Breast epithelium (tissue), 4 donors: ENCODE measurements at places on chromosomes 5 and 9.
A peak's percentile ranks its signal among the peaks of the same experiment; 100 is the strongest.

GRCh38 chr5:139683295-139684271 lies 35.4 kb downstream of the CXXC5 start:
- peak overlapping the region; percentile 77 for H3K27ac ChIP-seq
- no peak for DNase-seq
- no peaks in the 10 kb centered on the region for H3K36me3 ChIP-seq
- H3K27me3 ChIP-seq: no peaks in the 10 kb centered on the region
- H3K4me1 ChIP-seq: peaks cover 4% of the 10 kb centered on the region
- H3K4me3 ChIP-seq: no peak overlapping the region

- no peaks in the 10 kb centered on the region for H3K4me1 ChIP-seq
- H3K36me3 ChIP-seq: no peaks in the 10 kb centered on the region
- H3K27me3 ChIP-seq: no peaks in the 10 kb centered on the region
- no peak for DNase-seq
- no peak overlapping the region for H3K4me3 ChIP-seq
Measured at GRCh38 chr5:135153661-135154060, 119.6 kb upstream of the PITX1 start.

DNA sequence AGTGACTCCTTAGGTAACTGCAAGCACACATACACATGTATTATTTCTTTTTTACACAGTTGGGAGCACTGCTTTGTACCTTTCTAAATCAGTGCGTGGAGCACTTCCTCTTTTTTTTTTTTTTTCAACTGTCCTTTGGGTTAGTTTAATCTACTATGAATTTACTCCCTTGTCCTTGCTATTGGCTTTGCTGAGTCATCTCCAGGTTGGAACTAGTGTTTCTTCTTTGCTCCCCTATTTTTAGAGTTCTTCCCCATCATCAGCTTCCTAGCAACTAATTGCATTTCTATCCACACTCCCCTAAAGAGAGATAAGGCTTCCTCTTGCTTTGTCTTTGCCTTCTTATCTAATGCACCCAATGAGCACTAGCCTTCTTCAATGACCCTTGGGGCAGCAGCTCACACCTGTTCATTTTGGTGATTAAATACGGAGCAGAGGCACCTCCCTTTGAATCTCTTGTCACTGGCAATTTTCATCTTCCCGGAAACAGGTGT lies 24.3 kb downstream of the S100Z start:
- H3K4me1 ChIP-seq: no peaks in the 10 kb centered on the region
- H3K36me3 ChIP-seq: no peaks in the 10 kb centered on the region
- no peak overlapping the region for H3K4me3 ChIP-seq
- DNase-seq: no peak

DNA sequence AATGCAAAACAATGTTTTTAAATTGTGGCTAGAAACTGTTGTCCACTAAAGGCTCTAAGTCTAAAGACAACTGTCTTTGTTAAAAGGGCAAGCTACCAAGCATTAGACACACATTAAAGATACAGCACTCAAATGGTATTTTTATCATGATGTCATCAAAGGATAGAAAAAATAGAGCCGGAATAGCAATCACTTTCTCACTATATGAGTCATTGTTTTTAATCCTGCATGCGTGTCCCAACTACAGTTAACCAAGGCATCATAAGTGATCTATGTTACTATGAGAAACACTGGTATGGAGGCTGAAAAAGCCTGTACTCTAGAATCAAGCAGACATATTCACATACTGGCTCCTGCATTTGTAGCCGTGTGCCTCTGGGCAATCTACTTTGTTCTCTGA lies 1.9 kb upstream of the PJA2 start:
- no peak for DNase-seq
- H3K36me3 ChIP-seq: no peaks in the 10 kb centered on the region
- no peak overlapping the region for H3K4me3 ChIP-seq
- H3K27ac ChIP-seq: peak overlapping the region; percentile 99
- H3K4me1 ChIP-seq: peaks cover 10% of the 10 kb centered on the region

DNA sequence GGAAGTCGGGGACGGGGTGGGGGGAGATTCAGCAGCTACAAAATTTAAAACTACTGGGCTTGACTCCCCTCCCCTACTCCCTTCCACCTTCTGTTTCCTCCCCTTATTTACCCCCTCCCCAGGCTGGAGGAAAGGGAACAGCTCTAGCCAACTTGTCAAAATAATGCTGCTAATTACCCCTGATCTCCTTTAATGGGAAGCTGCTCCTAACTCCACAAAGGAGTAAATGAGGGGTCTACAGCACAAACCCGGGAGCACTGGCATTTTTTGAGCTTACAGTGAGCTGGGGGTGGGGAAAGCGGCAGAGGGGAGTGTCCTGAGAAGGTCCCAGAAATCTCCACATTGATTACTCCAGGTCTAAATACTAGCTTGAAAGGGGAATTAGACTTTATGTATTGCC lies 3.1 kb downstream of the PTCH1 start:
- H3K36me3 ChIP-seq: no peaks in the 10 kb centered on the region
- H3K27me3 ChIP-seq: no peaks in the 10 kb centered on the region
- H3K4me3 ChIP-seq: no peak overlapping the region

DNA sequence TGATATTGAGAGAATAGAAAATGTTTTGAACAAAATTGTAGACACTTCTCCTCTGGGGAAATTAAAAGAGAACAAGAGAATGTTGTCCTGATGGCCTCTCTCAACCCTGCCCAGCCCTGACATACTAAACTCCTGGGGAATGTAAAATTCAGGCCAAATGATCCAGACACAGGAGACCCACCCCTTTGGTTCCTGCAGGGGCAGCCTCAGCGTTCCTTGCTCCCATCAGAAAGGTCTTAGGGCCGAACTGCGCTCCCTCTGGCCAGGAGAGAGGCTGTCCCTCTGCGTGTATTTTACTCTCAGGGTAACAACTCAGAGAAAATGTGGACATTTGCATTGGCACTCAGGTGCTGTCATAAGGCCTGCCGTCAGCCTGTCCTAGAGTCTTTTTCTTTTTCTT lies 616.3 kb upstream of the KLF4 start:
- no peak overlapping the region for H3K4me3 ChIP-seq
- H3K4me1 ChIP-seq: no peaks in the 10 kb centered on the region
- no peak for DNase-seq
- H3K27ac ChIP-seq: no peak overlapping the region
- no peaks in the 10 kb centered on the region for H3K27me3 ChIP-seq

- no peak for DNase-seq
- H3K27ac ChIP-seq: peak overlapping the region; percentile 73
- H3K27me3 ChIP-seq: peaks cover 16% of the 10 kb centered on the region
- H3K36me3 ChIP-seq: no peaks in the 10 kb centered on the region
Measured at GRCh38 chr9:101486693-101487442, 46.8 kb upstream of the RNF20 start.

GRCh38 chr5:60886158-60886557 lies 42.1 kb upstream of the ELOVL7 start:
- DNase-seq: no peak
- no peak overlapping the region for H3K27ac ChIP-seq
- no peaks in the 10 kb centered on the region for H3K27me3 ChIP-seq
- no peaks in the 10 kb centered on the region for H3K36me3 ChIP-seq
- H3K4me1 ChIP-seq: no peaks in the 10 kb centered on the region
- no peak overlapping the region for H3K4me3 ChIP-seq

- no peak overlapping the region for H3K4me3 ChIP-seq
- no peak overlapping the region for H3K27ac ChIP-seq
- H3K4me1 ChIP-seq: no peaks in the 10 kb centered on the region
- no peaks in the 10 kb centered on the region for H3K36me3 ChIP-seq
- DNase-seq: no peak
- no peaks in the 10 kb centered on the region for H3K27me3 ChIP-seq
Measured at GRCh38 chr9:36237230-36237629, 21.0 kb downstream of the GNE start.

DNA sequence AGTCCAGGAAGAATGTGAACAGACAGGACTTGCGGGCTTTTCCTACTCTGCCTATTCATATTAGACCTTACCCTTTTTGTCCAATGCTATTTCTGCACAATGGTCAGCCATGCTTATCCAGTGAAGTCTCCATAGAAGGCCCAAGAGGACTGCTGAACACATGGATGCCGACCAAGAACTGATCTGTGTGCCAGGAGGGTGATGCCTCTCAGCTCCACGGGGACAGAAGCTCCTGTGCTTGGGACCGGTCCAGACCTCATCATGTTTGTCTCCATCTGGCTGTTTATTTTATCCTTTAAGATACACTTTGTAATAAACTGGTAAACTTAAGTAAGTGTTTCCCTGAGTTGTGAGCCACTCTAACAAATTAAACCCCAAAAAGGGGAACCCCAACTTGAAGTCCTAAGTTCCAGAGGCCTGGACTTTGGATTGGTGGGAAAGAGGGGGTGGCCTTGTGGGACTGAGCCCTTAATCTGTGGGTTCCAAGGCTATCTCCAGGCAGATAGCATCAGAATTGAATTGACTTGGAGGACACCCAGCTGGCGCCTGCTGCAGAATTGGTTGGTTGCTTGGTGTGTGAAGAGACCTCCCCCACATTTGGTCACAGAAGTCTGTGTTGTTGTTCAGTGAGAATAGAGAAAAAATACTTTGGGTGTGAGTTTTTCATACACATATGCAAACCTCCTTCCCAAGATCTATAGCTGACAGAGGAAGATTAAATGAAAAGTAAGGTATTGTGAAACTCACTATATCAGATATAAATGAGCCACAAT lies 57.9 kb upstream of the ANKH start:
- H3K27ac ChIP-seq: no peak overlapping the region
- H3K4me1 ChIP-seq: no peaks in the 10 kb centered on the region
- H3K27me3 ChIP-seq: no peaks in the 10 kb centered on the region

DNA sequence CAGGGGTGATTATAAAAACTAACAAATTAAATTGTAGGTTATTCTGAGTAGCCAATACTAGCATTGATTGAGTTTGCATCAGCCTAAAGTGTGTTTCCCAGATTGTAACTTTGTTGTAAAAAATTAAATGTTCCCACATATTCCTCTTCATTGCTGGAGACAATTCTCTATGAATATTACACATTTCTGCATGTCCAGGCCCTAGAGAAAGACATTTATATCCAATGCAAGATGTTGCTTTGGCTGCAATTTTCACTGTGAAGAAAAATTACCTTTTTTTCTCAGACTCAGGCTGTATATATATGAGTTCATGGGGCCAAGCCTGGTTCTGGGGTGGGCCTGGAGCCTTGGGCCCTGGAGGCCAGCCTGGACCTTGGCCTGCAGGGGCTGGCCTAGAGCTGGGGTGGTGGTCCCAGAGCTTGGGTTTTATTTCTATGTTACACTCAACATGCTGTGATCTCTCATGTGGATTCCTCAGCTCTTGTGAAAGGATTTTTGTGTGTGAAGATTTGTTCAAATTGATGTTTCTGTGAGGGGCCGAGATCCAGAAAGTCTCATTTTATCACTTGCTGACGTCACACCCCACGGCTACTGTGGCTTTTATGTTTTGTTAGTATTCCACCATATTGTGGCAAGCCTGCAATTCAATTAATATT lies 232.5 kb downstream of the SPATA31A1 start:
- no peaks in the 10 kb centered on the region for H3K27me3 ChIP-seq
- no peak overlapping the region for H3K4me3 ChIP-seq
- no peaks in the 10 kb centered on the region for H3K4me1 ChIP-seq
- H3K36me3 ChIP-seq: no peaks in the 10 kb centered on the region
- no peak for DNase-seq
- H3K27ac ChIP-seq: no peak overlapping the region

DNA sequence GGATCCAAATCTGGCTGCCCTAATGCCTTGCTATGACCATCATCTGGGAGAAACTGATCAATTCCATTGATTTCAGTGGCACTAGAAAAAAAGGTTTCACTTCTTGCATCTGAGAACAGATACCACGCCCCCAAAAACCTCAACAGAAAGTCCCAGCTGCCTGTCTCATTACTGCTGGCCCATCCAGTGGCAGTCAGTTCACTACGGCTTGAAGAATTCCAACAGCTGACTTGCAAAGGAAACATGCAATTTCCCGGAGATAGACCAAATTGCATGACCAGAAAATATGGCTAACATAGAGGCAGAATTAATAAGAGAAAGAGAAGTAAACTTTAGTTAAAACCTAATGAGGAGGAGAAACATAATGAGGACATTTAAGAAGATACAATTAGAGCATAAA lies 48.6 kb downstream of the UGCG start:
- H3K4me3 ChIP-seq: no peak overlapping the region
- no peak for DNase-seq
- H3K27me3 ChIP-seq: no peaks in the 10 kb centered on the region
- no peaks in the 10 kb centered on the region for H3K4me1 ChIP-seq
- H3K36me3 ChIP-seq: no peaks in the 10 kb centered on the region

- no peak overlapping the region for H3K4me3 ChIP-seq
- DNase-seq: no peak
- no peaks in the 10 kb centered on the region for H3K4me1 ChIP-seq
- H3K27ac ChIP-seq: no peak overlapping the region
- no peaks in the 10 kb centered on the region for H3K27me3 ChIP-seq
Measured at GRCh38 chr9:6787793-6788161, 30.0 kb downstream of the KDM4C start.

DNA sequence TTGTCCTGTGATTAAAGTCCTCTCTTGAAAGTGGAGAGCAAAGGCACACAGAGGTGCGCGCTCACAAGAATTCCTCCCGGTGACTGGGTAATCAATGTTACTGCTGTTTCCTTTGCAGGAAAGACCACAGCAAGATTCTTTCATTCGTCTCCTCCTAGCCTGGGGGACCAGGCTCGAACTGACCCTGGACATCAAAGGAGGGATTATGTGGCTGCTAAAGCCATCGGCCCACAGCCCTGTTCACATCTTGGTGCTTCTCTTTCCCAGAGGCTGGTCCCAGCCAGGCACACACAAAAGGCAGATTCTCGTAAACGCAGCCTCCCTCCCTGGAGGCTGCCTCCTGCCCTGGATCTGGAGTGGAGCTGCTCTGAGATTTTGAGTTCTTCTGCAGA lies 230.9 kb downstream of the FANCC start:
- H3K4me3 ChIP-seq: no peak overlapping the region
- no peaks in the 10 kb centered on the region for H3K4me1 ChIP-seq
- H3K36me3 ChIP-seq: no peaks in the 10 kb centered on the region
- no peak for DNase-seq
- H3K27ac ChIP-seq: no peak overlapping the region
- no peaks in the 10 kb centered on the region for H3K27me3 ChIP-seq

GRCh38 chr5:15539951-15540350 lies 40.0 kb downstream of the FBXL7 start:
- H3K27me3 ChIP-seq: no peaks in the 10 kb centered on the region
- H3K36me3 ChIP-seq: no peaks in the 10 kb centered on the region
- no peak overlapping the region for H3K4me3 ChIP-seq

DNA sequence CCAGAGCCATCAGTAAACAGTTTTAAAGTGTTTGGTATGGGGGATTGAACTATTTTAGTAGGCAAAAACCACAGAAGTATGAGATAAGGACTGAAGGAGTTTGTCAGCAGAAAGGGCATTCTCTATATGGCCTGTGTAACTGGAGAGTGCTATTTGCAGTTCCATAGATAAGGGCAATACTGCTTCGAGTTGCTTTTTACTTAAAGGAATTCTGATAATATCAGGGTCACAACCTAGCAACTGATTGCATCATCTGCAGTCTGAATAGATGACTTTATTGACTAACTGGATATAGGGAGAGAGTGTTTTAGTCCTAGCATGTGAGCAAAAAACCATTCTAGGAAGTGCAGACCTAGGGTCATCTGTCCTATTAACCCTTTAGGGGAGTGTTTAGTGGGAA lies 645.2 kb upstream of the PTPRD start:
- H3K27me3 ChIP-seq: no peaks in the 10 kb centered on the region
- no peak overlapping the region for H3K27ac ChIP-seq
- H3K4me1 ChIP-seq: no peaks in the 10 kb centered on the region
- H3K4me3 ChIP-seq: no peak overlapping the region

- H3K27ac ChIP-seq: peak overlapping the region; percentile 38
- no peaks in the 10 kb centered on the region for H3K4me1 ChIP-seq
- H3K4me3 ChIP-seq: no peak overlapping the region
- H3K27me3 ChIP-seq: peaks cover 26% of the 10 kb centered on the region
Measured at GRCh38 chr9:122128007-122128968, 31.3 kb downstream of the NDUFA8 start.

- H3K36me3 ChIP-seq: no peaks in the 10 kb centered on the region
- H3K27ac ChIP-seq: no peak overlapping the region
- no peak for DNase-seq
Measured at GRCh38 chr5:124231230-124231629, 515.2 kb downstream of the ZNF608 start.
